ENCODE measurements at places on chromosomes 1 and 21.

- no peak for DNase-seq
Measured at GRCh38 chr1:54871275-54872035, 15.5 kb downstream of the DHCR24 start.

- DNase-seq, result no peak
Measured at GRCh38 chr1:223109581-223110026, 33.4 kb downstream of the TLR5 start.

DNA sequence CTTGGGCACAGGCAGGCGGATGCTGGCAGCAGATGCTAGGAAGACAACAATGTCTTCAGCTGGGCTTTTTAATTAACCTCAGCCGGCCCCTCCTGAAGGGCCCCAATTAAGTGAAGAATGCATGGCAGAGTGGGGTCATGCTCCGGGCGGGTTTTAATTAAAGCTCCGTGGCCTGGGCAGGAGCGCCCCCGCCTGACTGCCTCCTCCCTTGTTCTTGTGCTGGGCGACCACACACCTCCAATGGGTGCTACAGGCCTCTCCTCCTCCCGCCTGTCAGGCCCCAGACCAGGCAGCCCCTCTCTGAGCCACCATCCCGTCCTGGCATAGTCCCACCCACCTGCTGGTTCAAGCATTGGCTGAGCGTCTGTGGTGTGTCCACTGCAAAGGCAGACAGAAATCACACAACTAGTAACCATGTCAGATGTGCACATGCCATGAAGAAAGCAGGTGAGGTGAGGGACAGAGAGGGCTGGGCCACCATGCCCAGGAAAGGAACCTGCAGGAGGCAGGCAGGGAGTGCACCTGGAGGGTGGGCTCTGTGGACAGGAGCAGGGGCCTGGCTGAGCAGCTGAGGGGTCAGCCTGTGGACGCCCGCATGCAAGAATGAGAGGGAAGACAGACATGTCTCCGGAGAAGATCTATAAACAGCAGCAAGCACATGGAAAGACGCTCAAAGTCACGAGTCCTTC is 8.5 kb upstream of the ARF1 start:
- no peak for DNase-seq

DNA sequence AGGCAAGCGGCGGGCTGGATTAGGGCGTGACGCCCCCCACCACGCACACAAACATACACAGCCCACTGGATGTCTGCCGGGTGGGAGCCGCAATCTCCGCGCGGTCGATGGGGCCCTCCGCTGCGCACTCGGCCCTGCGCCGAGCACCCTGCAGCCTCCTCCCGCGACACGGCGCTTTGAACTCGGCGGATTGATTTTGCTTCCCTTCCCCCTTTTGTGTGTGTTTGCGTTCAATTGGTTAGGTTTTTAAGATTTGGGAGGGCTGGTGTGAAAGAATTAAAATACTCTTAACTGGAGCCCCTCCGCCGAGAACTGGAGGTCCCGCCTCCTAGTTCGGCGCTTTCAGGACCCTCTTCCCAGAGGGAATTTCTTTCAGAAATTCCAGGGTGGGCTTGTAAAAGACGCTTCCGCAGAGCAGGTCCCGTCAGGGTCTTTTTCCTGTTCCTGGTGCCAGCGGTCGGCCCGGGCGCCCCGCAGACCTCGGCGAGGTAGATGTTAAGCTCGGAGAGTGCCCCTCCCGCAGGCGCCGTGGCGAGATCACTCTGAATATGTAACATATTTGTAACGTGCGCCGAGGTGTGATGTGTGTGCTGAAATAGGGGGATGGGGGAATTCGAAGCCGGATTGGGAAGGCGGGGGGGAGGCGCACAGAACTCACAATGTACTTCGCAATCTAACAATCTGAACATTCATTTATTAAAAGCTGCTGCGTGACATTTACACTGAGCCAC is 8.0 kb upstream of the BARHL2 start:
- DNase-seq, result no peak

- DNase-seq, result no peak
Measured at GRCh38 chr1:45516465-45516864, 5.2 kb downstream of the PRDX1 start.

DNA sequence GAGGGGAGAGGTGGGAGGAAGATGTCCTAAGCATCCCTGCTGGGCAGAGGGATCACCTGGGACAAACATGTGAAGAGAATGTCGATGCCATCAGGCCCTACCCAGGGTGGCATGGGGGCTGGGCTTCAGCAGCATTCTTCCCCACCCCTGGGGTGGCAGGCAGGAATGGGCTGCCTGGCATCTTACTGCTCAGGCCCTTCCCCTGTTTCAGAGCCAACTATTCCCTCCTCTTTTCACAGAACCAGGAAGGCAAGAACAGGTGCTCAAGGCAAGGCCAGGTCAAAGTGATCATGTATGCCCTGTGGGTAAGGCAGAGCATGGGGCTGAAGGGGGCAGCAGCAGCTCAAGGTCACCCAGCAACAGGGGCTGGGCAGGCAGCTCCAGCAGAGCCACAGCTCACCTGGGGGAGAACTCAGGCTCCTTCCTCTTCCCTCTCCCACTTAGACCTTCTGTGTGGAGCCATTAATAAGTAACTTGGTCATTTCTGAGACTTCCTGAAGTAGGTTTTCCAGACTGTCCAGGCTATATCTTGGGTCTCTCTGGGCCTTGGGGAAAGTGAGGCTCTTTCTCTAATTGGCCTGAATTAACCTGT is 56.4 kb downstream of the ELK4 start:
- no peak for DNase-seq

GRCh38 chr1:39204441-39205081 is at the start of gene MACF1:
Gene MACF1 (plus strand): TSS chr1:39204695. CDS start chr1:39205023, 328 bp downstream.
- DNase-seq, result peak; percentile 92

GRCh38 chr1:227944090-227944930 is 3.4 kb downstream of the WNT9A start:
- no peak for DNase-seq

- DNase-seq, result no peak
Measured at GRCh38 chr1:247576514-247576913, 11.6 kb upstream of the OR2G2 start.

DNA sequence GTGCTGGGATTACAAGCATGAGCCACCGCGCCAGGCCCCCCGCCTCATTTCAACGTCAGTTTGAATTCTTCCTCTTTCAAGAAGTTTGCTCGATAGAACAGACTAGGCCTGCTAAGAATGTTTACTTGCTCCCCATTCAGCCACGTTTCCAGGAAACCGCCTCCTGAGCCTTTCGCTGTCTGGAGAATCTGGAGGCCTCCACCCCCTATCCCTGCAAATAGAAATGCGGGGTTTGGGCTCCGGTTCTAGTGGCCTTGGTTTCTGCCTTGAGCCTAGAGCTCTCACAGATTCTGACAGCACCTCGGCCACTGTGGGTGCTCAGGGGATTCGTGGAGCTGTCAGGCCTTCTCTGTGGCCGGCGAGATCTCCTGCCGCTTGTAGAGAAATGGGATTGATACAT is 84.3 kb downstream of the UBIAD1 start:
- no peak for DNase-seq

DNA sequence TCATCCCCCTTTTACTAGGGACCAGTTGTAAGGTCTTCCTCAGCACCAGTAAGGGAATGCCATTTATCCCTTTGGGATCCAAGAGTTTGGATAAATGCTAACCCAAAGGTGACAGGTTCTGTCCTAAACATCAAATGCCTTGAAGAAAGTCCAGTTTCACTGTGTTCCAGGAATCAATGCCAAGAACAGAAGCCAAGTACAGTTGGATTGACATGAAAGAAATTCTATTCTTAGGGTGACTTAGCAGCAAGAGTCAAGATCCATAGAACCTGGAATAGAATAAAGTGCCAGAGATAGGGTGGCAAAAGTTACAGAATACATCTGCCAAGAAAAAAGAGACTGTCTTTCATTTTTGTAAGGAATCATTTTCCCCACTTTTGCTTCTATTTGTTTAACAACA is 94.9 kb upstream of the ADAMTS5 start:
- no peak for DNase-seq

DNA sequence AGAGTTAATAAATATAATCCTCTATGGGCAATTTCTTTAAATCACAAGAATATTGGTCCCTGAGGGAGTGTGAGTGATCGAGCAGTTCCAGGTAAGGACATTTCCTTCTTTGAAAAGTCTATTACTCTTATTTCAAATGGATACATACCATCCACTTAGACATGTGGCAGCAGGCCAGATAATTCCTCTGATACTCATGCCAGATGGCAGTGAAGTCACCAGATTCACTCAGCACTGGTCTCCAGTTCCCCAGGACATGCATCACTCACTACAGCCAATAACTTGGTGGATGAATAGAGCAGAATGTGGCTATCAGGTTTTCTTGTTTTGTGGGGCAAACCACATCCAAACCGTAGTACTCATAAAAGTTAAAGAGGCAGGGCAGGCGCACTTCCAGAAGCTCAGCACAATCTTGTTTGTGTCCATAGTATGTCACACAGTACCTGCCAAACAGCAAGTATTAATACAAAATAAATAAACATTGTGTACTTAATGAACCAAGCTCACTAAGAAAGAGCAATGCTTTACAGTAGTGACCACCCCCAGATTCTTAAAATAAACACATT is 74.2 kb upstream of the CD53 start:
- DNase-seq, result no peak

- peak; percentile 67 for DNase-seq
Measured at GRCh38 chr1:67898033-67898726, 64.9 kb upstream of the GNG12 start.

DNA sequence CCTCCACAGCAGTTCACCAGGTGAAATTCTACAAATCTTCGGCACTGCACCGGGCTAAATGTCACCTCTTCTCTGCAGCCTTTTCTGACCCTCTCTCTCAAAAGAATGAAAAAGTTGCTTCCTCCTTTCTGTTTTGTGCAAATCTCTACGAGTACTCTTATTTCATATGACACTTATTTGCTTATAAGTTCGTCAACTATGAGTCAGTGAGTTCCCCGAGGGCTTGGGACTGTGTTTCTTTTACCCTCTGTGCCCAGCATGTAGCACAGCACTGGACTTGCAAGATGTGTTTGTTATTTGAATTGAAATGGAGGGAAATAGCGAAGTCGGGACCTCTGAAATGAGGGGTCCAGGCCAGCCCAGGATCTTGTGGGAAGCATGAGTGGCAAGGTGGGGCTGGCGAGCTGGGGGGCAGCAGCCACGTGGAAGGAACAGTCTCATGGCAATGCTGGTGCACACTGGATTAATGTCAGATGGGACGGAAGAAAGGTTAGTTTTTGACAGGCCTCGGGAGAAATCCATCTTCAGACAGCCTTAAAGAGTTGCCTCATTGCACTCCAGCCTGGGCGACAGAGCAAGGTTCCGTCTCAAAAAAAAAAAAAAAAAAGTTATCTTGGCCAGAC is 6.2 kb downstream of the SLC6A9 start:
- DNase-seq, result no peak

GRCh38 chr1:174225499-174226204 is 66.3 kb downstream of the RABGAP1L start:
- no peak for DNase-seq

DNA sequence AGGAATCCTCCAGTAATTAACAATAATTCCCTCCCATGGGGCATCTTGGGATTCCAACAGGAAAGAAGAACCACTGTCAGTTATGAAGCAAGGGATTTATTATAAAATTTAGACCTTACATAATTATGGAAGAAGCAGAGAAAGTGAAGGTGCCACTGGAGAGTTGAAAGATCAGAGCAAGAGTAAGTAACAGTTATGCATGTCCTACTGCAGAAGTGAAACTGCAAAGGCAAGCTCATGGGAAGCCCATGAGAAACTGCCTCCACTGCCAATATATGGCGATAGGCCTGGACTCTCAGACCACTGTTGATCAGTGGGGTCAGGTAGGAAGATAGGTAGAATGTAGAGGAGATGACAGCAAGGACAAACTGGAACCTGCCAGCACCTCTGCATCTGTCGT is 123.6 kb upstream of the ZNF648 start:
- no peak for DNase-seq

- DNase-seq, result no peak
Measured at GRCh38 chr1:222629921-222630535, 12.1 kb downstream of the MIA3 start.

- DNase-seq, result peak; percentile 14
Measured at GRCh38 chr1:153985341-153985912, 712 bp downstream of the RAB13 start.

GRCh38 chr1:26965213-26965612 is 4.9 kb upstream of the KDF1 start:
- no peak for DNase-seq

DNA sequence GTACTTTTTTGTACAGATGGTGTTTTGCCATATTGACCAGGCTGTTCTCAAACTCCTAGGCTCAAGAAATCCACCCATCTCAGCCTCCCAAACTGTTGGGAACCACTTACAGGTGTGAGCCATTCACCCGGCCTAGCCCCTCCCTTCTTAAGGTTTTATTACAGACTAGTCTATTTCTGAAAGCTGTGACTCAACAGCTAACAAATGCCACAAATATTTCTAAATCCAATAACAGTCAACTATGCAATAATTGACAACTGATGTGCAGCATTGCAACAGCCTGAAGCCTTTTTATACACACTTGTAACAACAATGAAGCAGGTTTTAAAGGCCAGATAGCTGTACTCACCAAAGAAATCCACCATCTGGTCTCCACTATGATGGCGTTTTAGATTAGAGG is 51.4 kb downstream of the GRIK1 start:
- no peak for DNase-seq

GRCh38 chr1:4269330-4269729 is 369.3 kb upstream of the C1orf174 start:
- no peak for DNase-seq

Data from NCI-H226 (cell line).